ENCODE measurements at places on chromosomes 4 and X.

DNA sequence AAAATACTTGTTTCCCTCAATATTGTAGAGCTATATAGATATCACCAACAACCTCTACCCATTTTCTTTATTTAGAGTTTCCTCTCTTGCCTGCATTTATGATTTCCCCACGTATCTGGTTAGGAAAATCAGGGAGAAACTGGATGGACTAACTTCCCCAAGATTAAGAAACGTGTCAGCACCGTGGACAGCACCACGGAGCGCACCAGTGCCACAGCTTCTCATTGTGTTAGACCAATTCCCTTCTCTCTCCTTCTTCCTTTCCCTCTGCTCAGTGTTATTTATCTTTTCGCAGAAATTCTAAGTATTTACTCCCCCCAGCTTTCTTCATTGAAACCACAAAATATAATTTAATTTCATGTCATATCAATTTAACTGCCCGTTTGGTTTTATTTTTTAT is 568.6 kb upstream of the BOD1L1 start:
- no peak for DNase-seq

- DNase-seq: no peak
Observed at GRCh38 chrX:81259714-81260395, 58.0 kb downstream of the SH3BGRL start.

DNA sequence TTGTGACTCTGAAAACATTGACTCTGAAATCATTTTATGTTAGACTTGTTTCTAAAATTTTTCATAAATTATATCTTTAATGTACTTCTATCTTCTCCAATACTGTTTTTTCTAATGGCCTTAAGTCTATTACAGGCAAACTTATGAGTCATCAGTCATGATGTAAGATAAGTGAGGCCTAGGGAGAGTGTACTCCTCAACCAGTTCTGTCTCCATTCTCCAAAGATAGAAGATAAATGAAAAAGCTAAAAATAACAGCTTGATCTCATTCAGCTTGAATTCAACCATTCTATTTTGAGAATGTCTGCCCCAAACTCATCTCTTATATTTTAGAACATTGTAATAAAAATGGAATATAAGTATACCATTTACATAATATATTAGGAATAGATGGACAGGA is 34.5 kb downstream of the STBD1 start:
- no peak for DNase-seq

DNA sequence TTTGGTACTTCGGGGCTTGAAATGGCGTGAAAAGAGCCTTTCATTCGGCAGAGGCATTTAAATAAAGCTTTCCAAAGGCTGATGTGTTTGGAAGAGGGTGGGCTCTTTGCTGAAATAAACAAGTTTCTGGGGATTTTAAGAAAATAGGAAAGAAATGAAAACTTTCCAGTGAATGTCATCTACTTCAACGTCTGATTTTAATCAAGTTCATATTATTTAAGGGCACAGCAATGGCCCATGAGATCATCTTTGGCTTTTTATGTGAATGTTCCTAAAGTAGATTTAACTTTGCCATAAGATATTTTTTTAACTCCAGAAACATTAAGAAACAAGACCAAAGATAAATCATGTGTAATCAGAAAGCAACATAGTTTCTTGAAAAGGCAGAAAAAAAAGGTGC is 69.8 kb upstream of the TTC29 start:
- no peak for DNase-seq

Data from activated T-cell treated with anti-CD3 and anti-CD28 coated beads, Interleukin-2, amount 50 U/mL, for 48 hours (primary cell).